LoVo (cell line): ENCODE measurements at places on chromosomes 3 and 15.

DNA sequence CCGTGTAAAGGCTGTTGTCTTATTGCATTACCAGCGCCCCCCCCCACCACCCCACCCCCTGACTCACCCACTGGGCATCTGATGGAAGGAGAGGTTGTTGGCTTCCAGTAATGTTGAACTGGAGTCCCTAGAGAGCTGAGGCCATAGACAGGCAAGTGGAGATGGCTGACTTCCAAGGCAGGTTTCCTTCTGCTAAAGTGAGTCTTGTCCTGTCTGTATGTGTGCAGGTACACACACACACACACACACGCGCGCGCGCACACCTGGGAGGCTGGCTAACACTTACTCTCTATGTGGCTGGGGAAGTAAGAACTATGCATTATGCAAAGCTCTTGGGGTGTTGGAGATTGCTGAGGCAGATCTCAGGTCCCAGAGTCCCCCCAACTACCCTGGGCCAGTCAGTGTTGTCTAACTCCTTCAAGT, 1.6 kb upstream of the KY start:
- no peak for DNase-seq

DNA sequence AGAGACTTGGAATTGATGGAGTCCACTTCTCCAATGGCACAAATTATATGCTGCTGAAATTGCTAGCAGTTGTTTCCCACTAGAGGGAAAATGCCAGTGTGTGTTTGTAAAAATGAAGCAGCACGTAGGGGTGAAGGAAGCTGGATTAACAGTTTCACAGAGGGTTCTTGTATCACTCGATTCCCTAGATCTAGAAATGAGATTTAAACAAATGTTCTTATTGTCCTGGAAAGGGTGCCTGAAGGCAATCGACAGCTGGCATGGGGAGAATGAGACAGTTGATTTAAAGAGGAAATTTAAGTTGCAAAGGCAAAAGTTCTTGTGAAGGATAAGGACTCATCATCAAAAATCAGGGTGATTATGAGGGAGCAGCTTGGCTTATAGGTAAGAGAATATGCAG, 234.8 kb upstream of the ARPP21 start:
- no peak for DNase-seq

- no peak for DNase-seq
Measured at GRCh38 chr3:29677421-29677820, 396.6 kb downstream of the RBMS3 start.

DNA sequence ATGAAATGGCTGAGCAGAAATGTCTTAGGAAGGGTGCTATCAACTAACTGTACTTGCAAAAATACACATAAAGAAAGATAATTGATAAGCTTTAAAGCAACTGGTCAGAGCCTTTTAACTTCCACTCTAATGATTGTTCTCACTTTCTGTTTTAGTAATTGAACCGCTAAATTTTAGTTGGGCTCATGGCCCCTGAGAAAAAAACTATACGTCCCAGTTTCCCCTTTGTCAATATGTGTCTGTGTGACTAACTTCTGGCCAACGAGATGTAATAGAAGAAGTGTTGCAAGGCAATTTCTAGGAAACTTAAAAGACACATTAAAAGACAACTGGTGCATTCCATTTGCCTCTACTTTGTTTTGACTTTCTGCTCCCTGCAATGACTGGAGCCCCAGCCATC, 223.9 kb downstream of the NR1D2 start:
- DNase-seq, result no peak

DNA sequence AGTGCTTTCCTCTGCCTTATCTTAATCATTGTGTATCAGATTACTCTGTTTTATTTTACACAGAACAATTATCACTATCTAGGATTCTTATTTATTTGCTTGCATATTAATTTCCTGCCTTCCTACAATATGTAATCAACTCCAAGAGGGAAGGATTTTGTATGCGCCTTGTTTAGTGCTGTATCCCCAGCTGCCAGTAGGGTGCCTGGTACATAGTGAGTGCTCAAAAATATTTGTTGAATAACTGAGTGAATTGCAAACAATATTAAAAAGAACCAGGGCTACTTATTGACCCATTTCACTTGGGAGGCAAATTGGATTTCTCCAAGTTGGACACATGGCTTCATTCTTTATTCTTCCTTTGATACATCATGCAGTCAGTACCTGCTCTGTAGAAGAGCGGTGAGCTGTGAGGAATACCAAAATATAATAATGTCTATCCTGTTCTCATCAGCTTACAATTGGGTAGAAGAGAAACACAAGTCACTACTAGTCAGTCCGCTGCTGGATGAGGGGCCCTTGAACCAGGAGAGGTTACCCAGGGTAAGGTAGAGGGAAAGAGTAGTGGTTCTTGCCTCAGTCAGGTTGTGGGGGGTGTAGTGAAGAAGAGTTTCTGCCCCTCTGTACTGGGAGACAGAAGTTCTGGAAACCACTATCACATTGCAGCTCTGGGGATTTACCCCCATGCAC, 233.9 kb upstream of the ZBTB20 start:
- DNase-seq, result no peak

DNA sequence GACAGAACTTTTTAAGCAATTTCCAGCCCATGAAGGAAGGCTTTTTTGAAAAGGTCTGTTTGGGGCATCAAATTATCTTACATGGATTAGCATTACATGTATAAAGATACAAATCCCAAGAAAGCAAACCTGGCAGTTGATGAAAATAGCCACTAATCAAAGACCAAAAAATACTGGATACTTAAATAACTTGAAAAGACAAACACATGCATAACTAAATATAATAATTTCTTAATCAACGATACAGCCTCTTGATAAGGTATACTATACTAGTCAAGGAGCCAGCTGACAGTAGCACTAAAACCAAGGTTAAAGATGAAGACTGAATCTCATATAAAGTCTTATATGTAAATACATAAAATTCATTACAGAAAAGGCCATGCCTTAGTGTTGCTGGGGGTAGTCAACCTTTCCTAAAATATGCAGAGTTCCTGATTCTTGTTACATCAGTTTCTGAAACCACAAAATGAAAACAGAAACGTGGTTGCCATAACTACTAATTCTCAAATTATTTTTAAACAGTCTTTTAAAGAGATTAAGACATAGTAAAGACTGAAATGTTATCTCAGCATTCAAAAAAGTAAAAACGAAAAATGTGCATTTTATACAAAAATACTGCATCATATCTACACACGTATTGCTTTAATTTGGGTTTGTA, 2.0 kb downstream of the ANKRD28 start:
- no peak for DNase-seq

- DNase-seq, result no peak
Measured at GRCh38 chr3:152968388-152969024, 133.6 kb downstream of the P2RY1 start.

GRCh38 chr15:90683876-90684275, 33.3 kb upstream of the BLM start:
- DNase-seq, result no peak

DNA sequence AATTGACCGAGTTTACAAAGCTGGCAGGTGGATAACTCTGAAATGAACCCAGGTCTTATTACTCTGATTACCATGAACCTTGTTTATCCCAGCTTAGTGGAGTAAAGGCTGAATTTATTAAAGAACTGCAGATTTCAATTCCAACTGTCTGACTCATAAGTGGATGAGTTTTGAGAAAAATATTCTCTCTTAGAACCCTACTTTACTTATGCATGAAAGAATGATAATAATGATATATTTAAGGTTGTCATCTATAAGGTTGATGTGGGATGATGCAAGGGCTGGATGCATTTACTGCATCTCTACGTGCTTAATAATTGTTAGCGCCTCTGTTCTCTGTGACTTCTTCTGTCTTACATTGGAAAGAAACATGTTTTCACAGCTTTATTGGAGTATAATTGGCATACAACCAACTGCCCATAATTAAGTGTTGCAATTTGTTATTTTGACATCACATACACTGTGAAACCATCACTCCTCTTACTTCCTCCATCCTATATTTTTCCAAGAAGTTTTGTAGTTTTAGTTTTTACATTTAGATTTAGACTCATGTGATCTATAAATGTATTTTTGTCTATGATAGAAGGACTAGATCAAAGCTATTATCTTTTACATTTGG, 771.2 kb upstream of the ARRDC4 start:
- no peak for DNase-seq

DNA sequence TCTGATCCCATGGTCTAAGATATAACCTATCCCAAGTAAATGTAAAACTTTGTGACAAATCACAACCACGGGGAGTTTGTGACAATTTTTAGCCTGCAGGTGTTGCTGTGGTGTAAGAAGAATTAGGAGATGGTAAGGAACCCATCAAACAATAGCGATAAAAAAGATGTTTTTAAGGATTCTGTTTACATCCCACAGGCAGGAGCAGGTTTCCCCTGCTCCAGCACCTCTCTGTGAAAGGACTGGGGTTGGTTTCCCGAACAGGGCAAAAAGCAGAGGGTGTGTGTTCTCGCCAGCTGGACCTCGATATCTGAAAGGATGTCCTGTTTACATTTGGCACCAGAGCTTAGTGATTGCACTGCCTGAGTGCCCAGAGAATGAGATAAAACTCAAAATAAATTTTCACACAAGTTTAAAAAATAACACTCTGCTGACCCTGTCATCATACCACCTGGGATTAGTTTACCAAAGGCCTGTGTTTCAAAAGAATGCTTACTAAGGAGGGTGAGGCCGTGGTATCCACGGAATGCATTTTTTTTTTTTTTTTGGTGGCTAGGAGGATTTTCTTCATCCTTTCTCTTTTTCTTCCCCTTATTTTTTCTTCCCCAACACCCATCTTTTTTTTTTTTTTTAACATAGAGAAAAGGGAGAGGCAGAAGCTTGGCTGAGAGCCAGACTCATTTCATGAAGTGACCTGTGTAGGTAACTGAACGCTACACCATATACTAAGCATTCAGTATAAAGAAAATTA, 151.8 kb upstream of the DPH6 start:
- DNase-seq, result no peak

DNA sequence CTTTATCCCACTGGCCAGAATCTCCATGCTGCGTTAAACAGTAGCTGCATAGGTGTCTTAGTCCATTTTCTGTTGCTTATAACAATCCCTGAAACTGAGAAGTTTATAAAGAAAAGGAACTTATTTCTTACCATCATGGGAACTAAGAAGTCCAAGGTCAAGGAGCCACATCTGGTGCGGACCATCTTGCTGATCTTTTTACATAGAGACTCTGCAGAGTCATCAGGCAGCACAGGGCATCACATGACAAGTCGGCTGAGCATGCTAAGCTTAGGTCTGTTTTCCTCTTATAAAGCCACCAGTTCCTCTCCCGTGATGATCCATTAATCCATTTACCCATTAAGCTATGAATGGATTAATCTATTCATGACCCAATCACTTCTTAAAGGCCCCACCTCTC, 22.4 kb upstream of the FAM174B start:
- no peak for DNase-seq

DNA sequence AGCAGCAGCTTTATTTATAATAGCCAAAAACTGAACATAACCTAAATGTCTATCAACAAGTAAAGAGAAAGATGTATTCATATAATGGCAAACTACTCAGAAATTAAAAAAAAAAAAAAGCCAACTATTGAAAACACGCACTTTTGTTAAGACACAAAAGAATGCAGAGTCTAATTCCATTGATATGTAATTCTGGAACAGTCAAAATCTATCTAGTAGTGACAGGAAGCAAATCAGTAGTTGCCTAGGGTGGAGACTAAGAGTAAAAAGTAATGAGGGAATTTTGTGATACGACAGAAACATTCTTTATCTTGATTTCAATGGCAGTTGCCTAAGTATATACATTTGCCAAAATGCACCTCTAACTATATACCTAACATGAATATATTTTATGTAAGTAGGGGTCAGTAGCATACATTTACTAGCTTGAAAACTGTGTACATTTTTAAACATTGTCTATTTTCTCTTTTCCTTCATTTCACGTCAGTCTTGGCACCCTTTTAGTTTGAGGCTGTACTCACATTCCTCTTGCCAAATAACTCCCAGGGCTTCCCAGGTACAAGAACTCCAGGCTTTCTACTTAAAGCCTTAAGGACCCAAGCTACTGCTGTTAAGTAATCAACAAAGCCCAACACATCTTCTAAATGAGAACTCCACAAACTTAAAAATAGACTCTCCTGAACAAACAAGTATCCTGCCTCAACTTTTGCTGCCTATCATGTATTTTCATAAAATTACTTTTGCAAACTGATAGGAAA, 54.7 kb downstream of the ADAM10 start:
- no peak for DNase-seq

- no peak for DNase-seq
Measured at GRCh38 chr3:195394700-195395099, 48.1 kb downstream of the ACAP2 start.

DNA sequence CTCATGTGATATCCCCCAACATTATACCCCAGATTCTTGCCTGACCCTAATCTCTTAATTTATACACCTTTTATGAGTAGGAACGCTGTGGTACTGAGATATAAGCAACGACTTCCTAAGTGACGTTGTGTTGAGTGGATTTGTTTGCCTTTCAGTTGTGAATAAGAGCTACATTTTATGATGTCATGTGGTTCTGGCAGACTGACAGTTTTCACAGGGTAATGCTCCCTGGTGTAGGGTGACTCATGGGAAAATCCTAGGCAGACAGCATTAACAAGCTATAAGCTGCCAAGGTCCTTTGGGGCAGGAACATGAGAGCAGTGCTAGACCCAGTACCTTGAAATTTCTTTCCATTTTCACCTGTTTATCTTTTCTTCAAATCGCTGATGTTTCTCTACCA, 11.2 kb downstream of the C3orf52 start:
- DNase-seq, result peak; percentile 96

DNA sequence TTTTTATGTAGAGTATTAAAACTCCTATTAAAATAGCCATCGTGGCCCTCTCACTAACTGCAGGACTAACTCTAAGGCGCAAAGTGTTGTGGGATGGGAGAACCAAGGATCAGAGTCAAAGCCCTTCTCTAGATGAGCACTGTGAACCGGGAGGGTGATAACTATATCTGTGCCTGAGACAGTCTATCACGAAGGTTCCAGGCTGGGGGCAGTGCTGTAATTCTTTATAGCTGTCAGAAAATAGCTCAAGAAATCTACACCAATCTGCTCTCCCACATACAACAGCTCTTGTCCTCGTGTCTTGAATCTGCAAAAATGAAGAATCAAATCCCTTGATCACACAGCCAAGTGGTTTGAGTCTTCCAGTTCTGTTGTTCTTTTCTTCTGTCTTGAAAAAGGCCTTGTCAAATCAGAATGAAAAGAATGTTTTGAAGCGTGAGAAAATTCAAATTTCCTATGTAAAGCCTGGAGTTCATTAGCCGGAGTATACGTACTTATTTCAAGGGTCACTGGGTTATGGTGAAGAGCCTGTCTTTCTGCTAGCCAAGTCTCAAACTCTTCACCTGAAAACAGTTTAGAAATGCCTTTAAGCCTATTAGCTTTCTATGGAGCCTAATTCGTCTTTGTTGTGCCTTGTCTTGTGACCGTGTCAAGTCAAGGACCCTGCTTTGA, 185.3 kb upstream of the NECTIN3 start:
- DNase-seq, result no peak

DNA sequence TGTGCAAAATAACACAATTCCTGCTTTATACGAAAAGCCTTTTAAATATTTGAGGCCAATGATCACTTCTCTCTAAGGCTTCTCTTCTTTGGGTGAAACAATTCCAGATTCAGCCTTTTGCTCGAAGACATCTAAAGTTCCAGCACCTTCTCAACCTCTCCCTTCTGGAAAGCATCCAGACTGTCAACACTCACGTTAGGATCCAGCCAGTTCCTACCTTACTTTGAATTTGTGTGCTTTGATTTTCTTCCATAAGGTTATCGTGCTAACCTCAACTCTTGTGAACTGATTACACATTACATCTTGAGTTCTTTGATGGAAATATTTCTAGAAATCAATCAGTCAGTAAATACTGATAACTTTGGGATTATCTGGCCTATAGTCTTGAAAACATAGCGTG, 125.3 kb upstream of the ETV5 start:
- DNase-seq, result no peak
